Ovary (tissue), 10 donors: ENCODE measurements at places on chromosomes 7 and 10.

GRCh38 chr10:130466271-130466997, 330.2 kb downstream of the GLRX3 start:
- no peak for DNase-seq

DNA sequence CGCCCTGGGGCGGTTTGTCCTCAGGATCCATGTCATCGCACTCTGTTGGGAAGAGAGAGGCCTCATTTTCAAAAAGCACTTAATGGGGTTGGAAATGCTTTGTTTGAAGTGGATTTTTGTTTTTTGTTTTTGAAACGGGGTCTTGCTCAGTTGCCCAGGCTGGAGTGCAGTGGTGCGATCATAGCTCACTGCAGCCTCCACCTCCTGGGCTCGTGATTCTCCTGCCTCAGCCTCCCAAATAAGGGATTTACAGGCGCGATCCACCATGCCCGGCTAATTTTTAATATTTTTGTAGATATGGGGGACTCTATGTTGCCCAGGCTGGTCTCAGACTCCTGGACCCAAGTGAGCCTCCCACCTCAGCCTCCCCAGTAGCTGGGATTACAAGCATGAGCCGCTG, 735 bp downstream of the FKBP6 start:
- DNase-seq = no peak

- no peak for DNase-seq
These were observed 34.8 kb upstream of the SFMBT2 start for GRCh38 chr10:7445474-7446185.

DNA sequence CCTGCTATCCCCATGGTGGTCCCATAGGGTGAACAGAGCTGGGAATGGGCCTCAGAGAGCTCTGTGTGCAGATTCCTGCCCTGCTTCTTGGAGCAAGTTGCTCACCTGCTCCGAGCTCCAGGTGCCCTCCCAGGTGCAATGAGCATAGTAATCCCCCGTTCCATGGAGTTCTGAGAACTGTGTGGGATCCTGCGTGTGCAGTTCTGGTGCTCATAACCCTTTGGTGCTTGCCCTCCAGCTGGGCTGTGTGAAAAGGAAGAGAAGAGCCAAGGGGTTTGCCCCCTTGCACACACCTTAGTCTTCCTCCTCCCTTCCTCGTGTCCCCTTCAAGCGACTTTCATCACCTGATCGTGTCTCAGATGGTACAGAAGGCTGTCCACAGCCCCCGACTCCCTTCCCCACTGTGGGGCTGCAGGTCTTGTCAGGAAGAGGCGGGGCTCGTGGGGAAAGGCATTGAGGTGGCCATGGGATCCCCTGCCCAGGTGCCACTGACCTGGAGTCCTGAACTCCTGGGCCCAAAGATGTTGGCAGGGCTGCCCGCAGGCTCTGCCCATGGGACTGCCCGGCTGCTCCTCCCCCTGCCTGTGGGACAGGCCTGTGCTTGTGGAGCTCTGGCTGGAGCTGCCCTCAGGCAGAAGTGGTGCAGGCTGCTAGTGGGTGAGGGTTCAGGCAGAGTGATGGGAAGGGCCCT, 21.9 kb upstream of the ZNF488 start:
- no peak for DNase-seq

- DNase-seq = no peak
These were observed 105.4 kb upstream of the KMT2E start for GRCh38 chr7:104908636-104909035.

DNA sequence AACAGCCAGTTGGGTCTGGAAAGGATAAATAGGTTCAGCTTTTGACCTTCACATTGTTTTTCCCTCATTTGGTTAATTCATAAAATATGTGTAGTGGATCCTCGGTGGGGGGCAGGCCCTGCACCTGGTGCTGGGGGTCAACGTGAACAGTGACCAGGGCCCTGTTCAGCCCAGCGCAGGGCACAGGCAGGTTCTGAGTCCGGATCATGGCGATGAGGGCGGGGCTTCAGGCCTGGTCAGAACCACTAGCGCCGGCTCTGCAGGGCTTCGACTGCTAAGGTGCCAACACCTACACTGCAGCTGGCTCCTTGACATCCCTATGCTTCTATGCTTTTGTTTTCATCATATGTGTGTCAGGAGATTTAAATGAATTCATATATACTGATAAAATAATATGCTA, 177.7 kb downstream of the CXCL12 start:
- no peak for DNase-seq

DNA sequence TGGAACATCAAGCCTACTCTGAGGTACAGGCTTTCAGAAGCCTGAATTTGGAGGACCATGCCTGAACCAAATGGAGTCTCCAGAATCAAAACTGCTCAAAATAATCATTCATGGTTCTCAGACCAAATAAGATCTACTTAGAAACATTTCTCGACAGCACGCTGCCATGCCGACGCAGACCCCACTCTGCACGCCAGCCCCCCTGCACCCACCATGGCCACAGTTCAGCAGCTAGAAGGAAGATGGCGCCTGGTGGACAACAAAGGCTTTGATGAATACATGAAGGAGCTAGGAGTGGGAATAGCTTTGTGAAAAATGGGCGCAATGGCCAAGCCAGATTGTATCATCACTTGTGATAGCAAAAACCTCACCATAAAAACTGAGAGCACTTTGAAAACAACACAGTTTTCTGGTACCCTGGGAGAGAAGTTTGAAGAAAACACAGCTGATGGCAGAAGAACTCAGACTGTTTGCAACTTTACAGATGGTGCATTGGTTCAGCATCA, 6.6 kb upstream of the KMT2C start:
- DNase-seq = no peak

- no peak for DNase-seq
These were observed 91.0 kb upstream of the FAM20C start for GRCh38 chr7:101146-102046.

DNA sequence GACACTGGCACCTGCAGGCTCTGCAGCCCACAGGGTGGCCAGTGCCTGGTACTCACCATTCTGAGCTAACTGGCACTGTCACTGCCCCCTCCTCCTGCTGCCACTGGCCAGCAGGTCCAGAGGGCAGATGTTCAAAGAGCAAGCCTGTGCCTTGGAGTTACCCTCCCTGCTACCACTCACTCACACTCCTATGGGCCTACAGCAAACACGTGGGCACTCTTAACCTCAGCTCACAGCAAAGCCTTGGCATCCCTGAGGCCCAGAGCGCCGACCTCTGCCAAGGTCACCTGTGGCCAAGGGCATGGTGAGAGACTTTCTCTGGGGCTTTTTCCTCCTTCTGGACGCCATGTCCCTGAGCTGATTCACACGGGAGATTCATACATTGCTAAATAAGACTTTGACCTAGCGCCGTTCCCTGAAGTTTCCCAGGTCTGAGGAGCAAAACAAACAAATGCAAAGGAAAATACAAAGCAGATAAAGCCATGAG, 270.0 kb upstream of the PPP2R2D start:
- no peak for DNase-seq

DNA sequence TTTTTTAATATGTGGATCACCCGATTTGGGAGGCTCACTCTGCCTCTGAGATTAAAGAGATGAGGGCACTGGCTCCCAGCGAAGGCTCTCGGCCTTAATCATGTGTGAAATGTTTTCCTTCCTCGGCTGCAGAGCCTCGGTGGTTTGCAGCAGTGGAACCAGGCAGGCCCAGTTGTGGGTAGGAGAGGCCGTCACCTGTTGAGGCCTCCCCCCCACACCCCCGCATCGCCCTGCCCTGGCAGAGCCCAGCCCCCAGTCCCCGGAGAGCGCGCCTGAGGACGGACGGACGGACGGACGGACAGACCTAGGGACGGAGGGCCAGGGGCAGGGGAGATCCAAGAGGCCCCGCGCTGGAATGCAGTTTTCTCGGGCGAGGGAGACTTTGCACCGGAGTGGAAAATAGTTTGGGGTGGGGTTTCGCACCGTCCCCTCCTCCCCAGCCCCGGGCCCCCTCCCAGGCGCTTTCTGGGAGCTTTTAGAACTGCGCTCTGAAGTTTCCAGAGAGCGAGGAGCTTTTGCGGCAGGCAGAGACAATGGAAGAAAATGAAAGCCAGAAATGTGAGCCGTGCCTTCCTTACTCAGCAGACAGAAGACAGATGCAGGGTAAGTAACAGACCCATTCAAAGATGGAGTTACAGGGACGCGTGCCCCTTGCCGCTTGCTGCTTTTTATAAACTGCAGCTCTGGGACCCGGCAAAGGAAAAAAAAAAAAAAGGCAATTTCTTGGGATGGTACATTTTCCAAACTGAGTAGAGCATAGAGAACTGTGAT, at the start of gene KIAA1217:
KIAA1217 (plus strand) TSS at position 478 of the 771 bp plus-strand sequence; CDS start at position 534, 56 bp downstream.
- DNase-seq = peak; percentile 47

DNA sequence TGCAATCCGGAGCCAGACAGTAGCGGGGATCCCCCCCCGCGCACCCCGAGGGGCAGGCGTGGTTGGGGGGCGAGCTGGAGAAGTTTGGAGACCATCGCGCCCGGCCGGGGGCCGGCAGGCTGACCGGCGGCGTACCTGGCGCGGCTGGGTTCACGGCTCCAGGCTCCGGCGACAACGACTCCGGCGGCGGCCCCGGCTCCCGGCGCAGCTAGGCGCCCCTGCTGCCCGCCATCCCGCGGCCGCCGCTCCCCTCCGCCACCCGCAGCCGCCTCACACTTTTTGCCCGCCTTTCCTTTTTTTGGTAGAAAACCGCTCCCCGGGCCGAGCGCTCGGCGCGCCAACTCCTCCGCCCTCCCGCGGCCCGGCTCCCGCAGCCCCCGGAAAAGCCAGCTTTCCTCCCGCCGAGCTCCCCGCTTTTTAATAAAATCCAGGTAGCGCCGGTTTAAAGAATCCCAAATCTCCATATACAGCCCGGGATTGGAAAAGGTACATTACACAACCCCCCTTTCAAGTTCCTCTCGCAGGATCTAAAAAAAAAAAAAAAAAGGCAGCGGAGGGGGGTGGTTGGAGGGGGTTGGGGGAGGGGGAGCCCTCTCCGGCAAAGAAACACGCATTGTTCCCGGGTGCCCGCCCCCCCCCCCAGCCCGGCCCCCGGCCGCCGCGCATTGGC, at the start of gene TNRC18:
TNRC18 (minus strand) TSS at position 529 of the 670 bp plus-strand sequence. CDS start 2,588 bp downstream, outside the sequence.
- DNase-seq = peak; percentile 79

- DNase-seq = no peak
These were observed 162.7 kb downstream of the AKR1D1 start for GRCh38 chr7:138238734-138239659.

- no peak for DNase-seq
These were observed 471.5 kb upstream of the NRG3 start for GRCh38 chr10:81403451-81403850.

- no peak for DNase-seq
These were observed 193.1 kb downstream of the WDR37 start for GRCh38 chr10:1249142-1249920.

- DNase-seq = no peak
These were observed 691.9 kb downstream of the INHBA start for GRCh38 chr7:41010967-41011366.

DNA sequence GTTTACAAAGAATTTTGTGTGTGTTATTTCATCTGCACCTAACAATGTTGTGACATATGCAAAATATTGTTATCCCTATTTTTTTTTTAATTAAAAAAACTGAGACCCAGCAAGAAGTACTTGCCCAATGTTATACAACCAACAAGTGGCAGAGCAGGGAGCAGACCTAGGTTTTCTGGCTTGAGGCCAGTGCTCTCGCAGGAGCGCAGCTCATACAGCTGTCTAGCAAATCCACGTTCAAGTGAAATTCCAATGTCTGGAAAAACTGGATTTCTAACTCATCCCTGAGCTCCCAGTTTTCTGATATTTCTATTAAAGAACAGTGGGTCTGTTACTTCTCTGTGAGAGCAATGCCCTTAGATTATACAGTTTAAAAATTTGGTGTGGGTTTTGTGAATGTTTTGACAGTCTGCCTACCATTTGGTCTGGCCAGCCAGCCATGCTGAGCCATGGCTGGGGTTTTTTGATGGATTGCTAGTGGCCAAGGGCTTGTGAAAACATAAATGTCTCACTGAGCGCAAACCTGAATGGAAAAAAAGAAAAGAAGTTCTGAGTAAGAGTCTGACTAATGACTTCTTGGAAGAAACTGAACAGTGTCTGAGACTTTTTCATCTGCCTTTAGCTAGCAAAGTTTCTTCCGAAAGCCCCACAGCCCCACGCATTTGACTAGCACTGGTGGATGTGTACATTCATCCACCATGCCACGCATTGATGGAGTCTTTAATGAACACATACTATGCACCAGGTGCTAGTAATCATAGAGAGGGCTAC, 15.4 kb upstream of the PRF1 start:
- no peak for DNase-seq
